ENCODE measurements at places on chromosomes 1 and 21.

GRCh38 chr1:97599447-97599846, 321.4 kb downstream of the DPYD start:
- DNase-seq, result no peak

DNA sequence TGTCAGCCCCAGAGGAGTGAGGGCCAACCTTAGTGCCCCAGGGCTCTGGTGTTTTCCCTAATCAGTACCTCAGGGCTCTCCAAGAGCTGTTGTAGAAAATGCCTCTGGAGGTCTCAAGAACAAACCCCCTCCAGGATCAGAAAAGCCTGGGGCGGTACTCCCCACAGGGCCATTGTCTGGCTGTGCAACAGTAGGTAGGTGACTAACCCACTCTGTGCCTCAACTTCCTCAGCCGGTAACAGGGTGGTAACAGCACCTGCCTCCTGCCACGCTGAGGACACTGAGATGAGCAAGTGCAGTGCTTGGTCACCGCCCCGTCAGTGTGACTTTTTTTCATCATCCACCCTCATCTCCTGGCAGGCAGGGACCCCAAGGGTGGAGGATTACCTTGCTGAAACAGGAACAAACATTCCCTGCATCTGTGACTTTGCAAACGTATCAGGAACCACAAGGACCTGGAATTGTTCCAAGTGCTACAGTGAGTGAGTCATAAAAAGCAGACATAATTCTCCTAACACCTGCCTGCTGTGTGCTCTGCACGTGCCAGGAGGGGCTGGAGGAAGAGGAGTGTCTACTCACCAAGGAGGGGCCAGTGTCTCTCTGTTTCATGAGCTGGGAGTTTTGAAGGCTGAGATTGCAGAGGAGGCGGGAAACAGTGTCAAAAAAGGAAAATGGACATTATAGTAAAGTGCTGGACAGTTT, 440.8 kb downstream of the NPHP4 start:
- no peak for DNase-seq

GRCh38 chr1:158328426-158328825, 2.9 kb downstream of the CD1B start:
- DNase-seq, result no peak

DNA sequence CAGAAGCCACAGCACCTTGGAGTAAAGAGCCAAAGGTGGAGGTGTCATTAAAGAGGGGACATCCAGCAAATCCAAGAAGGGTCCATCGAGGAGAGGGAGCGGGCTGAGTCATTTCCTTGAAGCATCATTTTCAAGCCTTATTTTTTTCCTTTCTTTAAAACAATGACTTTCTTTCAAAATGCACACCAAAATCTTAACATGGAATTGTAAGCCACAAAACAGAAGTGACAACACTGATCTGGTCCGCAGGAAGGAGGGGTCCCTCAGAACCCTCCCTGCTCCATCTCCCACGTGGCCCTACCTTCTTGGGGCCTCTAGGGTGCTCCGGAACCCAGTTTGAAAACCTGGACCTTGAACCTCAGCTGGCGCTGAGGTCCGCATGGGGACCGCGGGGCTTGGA, 14.8 kb downstream of the DHRS3 start:
- no peak for DNase-seq

GRCh38 chr1:205266611-205267305, 39.0 kb downstream of the TMCC2 start:
- no peak for DNase-seq

DNA sequence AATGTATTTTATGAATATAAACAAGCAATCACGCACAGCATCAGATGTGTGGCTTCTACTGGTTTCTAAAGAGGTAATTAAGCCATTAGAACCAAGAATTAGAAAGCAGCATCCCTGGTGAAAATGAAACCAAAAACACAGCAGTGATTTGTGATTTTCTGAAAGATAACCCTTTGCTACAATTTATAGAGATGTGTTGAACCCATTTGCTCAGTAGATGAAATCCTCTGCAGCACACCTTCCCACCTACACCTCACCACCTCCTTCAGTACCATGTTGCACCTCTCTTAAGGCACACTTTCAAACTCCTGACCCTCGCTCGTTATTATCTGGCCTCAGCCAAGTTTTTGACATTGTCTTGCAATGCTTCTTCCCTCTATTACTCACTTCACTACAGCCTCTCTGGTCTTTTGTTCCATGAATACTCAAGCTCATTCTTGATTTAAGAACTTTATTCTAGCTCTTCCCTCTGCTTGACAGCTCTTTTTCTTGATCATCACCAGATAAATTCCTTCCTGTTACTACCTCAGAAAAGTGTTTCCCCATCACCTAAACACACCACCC, 38.6 kb downstream of the NSL1 start:
- no peak for DNase-seq

- no peak for DNase-seq
Measured at GRCh38 chr1:151849126-151849525, 4.4 kb downstream of the THEM5 start.

- DNase-seq, result no peak
Measured at GRCh38 chr1:58190267-58190988, 356.1 kb downstream of the OMA1 start.

DNA sequence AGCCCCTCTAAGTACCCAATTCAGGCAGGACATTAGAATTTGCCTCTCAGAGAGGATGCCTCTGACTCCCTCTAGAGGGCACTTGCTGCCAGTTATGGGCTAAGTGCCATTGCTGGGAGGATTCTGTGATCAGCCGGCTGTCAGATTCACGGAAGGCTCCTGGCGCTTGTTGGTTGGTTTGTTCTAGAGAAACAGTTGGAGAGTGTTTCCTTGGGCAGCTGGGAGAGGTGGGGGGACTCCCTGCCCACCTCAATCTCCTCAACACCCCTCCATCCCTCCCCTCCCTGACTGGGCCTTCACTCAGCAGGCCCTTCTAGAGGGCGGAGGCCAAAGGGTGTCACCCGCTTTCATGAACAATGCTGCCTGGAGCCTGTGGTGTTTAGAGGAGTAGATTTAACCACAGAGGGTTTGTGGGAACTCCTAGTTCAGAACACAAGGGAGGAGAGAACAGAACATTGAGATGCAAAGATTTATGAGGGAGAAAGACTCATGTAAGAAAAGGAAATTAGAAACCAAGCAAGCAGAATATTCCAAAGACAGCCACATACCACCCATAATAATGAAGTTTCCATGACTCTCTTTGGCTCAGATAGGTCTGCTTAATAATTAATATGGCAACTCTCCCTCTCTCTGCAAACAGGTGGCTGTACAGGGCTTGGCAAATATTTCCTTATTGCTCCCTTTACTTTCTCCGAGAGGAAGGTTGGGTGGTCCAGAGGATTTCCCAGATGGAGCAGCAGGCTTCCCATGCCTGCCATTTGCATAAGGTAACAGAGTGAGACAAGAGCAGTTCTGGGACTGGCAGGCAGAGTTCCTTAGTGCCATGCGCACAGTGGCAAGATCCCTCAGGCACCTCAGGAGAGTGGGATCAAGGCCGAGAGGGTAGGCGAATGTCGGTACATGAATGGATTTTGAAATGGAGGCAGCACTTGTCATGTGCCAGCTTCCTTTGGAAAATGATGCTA, 30.0 kb upstream of the ACP6 start:
- peak; percentile 39 for DNase-seq

GRCh38 chr1:9716404-9717192, 65.1 kb downstream of the PIK3CD start:
- no peak for DNase-seq

Data from T-helper 2 cell treated with Interferon-gamma antibody and Interleukin-4, amounts not matched to agents 5 μg/mL and 100 μg/mL, for 36 hours (primary cell).